ENCODE measurements at places on chromosomes 3 and 15.

- DNase-seq: no peak
These were observed 36.8 kb upstream of the ZDHHC23 start for GRCh38 chr3:113910966-113911365.

DNA sequence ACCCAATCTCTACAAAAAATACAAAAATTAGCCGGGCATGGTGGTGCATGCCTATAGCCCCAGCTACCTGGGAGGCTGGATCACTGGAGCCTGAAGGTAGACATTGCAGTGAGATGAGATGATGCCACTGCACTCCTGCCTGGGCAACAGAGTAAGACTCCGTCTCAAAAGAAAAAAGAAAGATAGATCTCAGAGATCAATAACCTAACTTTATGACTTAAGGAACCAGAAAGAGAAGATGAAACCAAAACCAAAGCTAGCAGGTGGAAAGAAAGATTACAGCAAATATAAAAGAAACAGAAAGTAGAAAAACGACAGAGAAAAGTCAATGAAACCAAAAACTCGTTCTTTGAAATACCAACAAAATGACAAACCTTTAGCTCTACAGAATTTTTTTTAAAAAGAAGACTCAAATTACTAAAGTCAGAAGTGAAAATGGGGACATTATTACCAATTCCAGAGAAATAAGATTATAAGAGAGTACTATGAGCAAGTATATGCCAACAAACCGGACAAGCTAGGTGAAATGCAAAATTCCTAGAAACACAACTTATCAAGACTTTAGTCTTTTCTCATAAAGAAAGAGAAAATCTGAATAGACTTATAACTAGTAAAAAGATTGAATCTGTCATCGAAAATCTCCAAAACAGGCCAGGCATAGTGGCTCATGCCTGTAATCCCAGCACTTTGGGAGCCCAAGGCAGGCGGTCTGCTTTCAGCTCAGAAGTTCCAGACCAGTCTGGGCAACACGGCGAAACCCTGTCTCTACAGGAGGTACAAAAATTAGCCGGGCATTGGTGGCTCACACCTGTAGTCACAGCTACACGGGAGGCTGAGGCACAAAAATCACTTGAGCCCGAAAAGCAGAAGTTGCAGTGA, 35.0 kb downstream of the ACAP2 start:
- no peak for DNase-seq

DNA sequence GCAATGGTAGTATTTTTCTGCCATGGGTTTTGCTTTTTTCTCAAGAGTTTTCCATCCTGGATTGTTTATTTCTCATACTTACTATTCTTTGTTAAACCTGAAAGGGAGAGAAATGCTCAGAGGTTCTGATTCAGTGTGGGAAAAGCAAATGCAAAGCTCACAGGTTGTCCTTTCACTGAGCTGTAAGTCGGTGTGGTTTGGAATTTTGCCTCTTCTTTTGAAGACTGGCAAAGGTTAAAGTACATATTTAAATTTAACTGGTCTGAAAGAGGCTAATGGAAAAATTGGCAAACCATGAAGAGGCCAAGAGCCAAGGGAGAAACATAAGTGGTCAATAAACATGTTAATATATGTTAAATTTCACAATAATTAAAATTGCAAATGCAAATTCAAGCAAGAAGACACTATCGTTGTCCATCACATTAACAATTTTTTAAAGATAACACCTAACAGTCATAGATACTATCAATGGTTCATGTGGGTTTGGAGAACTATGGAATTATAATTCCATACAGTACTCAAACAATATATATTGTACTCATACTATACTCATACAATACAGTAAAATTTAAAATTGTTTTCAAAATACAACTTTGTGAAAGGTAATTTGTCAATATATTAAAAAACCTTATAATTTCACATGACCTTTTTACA, 246.8 kb upstream of the STT3B start:
- DNase-seq: no peak

DNA sequence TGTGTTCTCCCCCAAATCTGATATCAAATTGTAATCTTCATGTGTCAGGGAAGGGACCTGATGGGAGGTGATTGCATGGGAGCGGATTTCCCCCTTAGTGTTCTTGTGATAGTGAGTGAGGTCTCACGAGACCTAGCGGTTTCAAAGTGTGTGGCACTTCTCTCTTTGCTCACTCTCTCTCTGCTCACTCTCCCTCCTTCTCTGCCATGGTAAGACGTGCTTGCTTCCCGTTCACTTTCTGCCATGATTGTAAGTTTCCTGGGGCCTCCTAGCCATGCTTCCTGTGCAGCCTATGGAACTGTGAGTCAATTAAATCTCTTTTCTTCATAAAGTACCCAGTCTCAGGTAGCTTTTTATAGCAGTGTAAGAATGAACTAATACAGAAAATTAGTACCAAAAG, 30.6 kb upstream of the OR5H6 start:
- no peak for DNase-seq
